ENCODE measurements at places on chromosomes 7 and 10. TPM values are rescaled to one million over a fixed set of nuclear protein-coding genes. Genes with fewer than 3 reads are reported as not detected.

GRCh38 chr7:123498601-123499000 is 35.8 kb downstream of the IQUB start:
- no peaks in the 10 kb centered on the region for H3K36me3 ChIP-seq
- peaks cover 32% of the 10 kb centered on the region for H3K27me3 ChIP-seq
- no peak for DNase-seq

- H3K36me3 ChIP-seq = no peaks in the 10 kb centered on the region
- H3K4me3 ChIP-seq = no peak overlapping the region
- DNase-seq = no peak
Measured at GRCh38 chr7:110142939-110143526, 947.9 kb upstream of the LRRN3 start.

GRCh38 chr10:74748468-74749031 is 77.8 kb upstream of the KAT6B start:
- no peak for DNase-seq
- H3K4me3 ChIP-seq = no peak overlapping the region
- peaks cover 11% of the 10 kb centered on the region for H3K4me1 ChIP-seq
- no peaks in the 10 kb centered on the region for H3K36me3 ChIP-seq

PCLO gene
- total RNA-seq = not detected

- H3K4me1 ChIP-seq = peaks cover 2% of the 10 kb centered on the region
- H3K27ac ChIP-seq = no peak overlapping the region
- H3K36me3 ChIP-seq = no peaks in the 10 kb centered on the region
- H3K4me3 ChIP-seq = no peak overlapping the region
Measured at GRCh38 chr10:34768261-34768971, 46.7 kb downstream of the PARD3 start.

- no peaks in the 10 kb centered on the region for H3K27me3 ChIP-seq
- H3K4me1 ChIP-seq = peaks cover 69% of the 10 kb centered on the region
- peak overlapping the region; percentile 86 for H3K27ac ChIP-seq
- DNase-seq = no peak
Measured at GRCh38 chr10:30702860-30703259, 73.3 kb upstream of the LYZL2 start.

- no peak overlapping the region for H3K4me3 ChIP-seq
- DNase-seq = no peak
- H3K36me3 ChIP-seq = no peaks in the 10 kb centered on the region
- H3K4me1 ChIP-seq = no peaks in the 10 kb centered on the region
- H3K27me3 ChIP-seq = peaks cover 8% of the 10 kb centered on the region
Measured at GRCh38 chr10:121662945-121663917, 65.0 kb upstream of the FGFR2 start.

DNA sequence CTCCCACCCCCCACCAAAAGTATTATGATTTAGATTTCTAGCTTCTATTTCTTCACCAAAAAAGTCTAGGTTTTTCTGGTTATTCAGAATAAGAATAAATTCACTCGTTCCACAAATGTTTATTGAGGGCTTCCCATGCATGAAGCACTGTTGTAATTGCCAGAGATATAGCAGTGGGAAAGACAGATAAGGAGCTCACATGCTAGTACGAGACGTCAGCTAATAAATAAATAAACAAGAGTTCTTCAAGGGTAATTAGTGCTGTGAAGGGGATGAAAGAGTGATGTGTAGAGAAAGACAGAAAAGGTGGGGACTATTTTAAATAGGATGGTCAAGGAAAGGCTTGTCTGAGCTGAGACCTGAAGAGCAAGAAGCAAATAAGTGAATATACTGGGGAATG is 38.1 kb upstream of the SEPTIN7 start:
- no peaks in the 10 kb centered on the region for H3K27me3 ChIP-seq
- no peak overlapping the region for H3K27ac ChIP-seq
- DNase-seq = no peak
- no peak overlapping the region for H3K4me3 ChIP-seq
- H3K4me1 ChIP-seq = peaks cover 8% of the 10 kb centered on the region

DNA sequence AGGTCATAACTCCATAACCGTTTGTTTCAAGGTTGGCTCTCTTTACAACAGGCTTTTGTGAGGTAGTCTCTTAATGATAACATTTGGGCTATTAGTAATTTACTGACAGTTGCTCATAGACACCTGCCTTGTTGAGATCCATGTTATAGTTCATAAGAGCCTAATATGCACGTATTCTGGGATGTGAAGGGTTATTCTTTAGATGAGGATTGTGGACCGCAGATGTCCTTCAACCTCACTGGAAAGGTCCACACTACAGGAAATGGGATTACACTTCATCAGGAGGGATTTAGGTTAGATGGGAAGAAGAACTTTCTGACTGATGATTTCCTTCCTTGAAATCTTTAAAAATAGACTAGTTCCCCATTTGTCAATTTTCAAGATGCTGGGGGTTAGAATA is 62.8 kb downstream of the SAMD9 start:
- no peak overlapping the region for H3K4me3 ChIP-seq
- DNase-seq = no peak

GRCh38 chr7:17618652-17618974 is 320.2 kb downstream of the AHR start:
- no peaks in the 10 kb centered on the region for H3K27me3 ChIP-seq
- no peak overlapping the region for H3K4me3 ChIP-seq
- no peak overlapping the region for H3K27ac ChIP-seq
- no peaks in the 10 kb centered on the region for H3K4me1 ChIP-seq
- no peaks in the 10 kb centered on the region for H3K36me3 ChIP-seq

RNF32 gene
- total RNA-seq = 0.66 TPM

- H3K27me3 ChIP-seq = no peaks in the 10 kb centered on the region
- no peak overlapping the region for H3K4me3 ChIP-seq
- H3K4me1 ChIP-seq = peaks cover 56% of the 10 kb centered on the region
- no peak for DNase-seq
- peak overlapping the region; percentile 94 for H3K27ac ChIP-seq
Measured at GRCh38 chr7:43659549-43659896, 69.8 kb downstream of the COA1 start.

GRCh38 chr7:138208142-138208570 is 131.9 kb downstream of the AKR1D1 start:
- no peak for DNase-seq
- H3K36me3 ChIP-seq = no peaks in the 10 kb centered on the region
- H3K27ac ChIP-seq = no peak overlapping the region
- no peaks in the 10 kb centered on the region for H3K27me3 ChIP-seq
- H3K4me1 ChIP-seq = no peaks in the 10 kb centered on the region
- H3K4me3 ChIP-seq = no peak overlapping the region

- DNase-seq = no peak
- H3K27ac ChIP-seq = no peak overlapping the region
- no peaks in the 10 kb centered on the region for H3K36me3 ChIP-seq
Measured at GRCh38 chr7:120400806-120401455, 128.0 kb downstream of the KCND2 start.

DNA sequence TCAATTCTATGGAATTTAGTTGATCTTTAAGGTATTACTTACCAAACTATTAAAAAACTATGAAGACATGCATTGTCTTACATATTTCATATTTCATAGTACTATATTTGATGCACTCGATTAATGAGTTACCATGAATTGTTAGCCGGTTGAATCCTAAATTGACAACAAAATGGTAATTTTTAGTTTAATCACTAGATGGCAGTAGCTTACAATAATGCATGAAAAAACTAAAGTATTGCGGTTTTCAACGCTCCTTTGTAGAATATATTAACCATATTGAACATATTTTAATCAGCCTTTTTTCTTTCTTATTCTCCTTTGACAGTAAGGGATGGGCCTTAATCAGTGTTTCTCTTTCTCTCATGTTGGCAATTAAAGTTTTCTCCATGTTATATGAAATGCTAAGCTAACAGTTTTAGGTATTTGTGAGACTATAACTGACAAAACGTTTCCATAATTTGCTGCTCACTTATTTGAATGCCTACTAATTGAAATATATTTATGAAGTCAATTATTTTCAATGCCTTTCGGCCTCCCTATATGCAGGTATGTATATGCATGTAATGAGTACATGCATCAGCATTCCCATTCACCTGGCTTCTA is 48.5 kb upstream of the ARL4A start:
- no peak overlapping the region for H3K4me3 ChIP-seq
- no peaks in the 10 kb centered on the region for H3K27me3 ChIP-seq
- no peaks in the 10 kb centered on the region for H3K36me3 ChIP-seq
- peaks cover 8% of the 10 kb centered on the region for H3K4me1 ChIP-seq
